ENCODE measurements at places on chromosomes 6 and 20.

- DNase-seq, result no peak
Measured at GRCh38 chr20:40810332-40811000, 121.4 kb upstream of the MAFB start.

GRCh38 chr6:154071236-154071635, 32.2 kb downstream of the OPRM1 start:
- DNase-seq, result no peak

- peak; percentile 23 for DNase-seq
Measured at GRCh38 chr20:3563548-3564177, 92.8 kb downstream of the ATRN start.

GRCh38 chr6:156774863-156775405, 2.2 kb upstream of the ARID1B start:
- no peak for DNase-seq

- no peak for DNase-seq
Measured at GRCh38 chr20:61761453-61762166, 304.1 kb downstream of the TAF4 start.

DNA sequence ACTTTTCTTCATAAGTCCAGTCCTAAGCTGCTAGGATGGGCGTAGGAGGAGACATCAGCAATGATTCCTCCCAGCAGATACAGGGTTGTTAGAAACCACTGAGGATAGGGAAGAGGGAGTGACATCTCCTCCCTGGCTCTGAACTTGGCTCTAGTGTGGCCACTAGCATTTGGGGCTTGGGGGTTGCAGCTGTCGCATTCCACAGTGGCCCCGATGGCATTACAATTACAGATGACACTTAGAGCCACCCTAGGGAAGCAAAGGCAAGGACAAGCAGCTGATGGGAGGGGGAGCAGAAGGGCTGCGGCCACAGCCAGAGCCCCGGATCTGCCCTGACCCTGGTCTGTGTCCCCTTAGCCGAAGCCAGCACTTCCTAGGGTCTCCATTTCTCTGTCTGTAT, 9.5 kb upstream of the CDKN1A start:
- DNase-seq, result no peak
